ENCODE measurements at places on chromosomes 12 and 14.
A peak's percentile ranks its signal among the peaks of the same experiment; 100 is the strongest.

DNA sequence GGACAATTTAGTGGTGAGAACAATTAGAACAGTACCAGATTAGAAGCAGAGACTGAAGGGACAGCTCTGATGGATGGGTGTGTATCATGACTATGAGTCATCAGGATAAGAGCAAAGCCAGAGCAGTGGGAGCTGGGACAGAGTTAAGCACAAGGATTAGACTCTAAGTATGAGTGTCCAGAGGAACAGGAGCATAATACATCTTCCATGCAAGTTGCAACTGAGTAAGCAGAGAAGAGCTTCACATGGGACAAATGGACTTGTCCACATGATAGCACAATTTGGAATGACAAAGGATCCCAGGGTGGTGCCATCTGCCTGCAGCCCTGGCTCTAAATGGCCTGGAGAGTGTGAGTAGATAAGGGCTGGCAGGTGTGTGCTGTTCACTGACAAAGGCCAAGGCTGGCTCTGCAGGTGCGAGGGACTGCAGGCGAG lies 226.4 kb upstream of the CAND1 start:
- DNase-seq = no peak

GRCh38 chr14:35374263-35374712 lies 30.3 kb downstream of the NFKBIA start:
- peak; percentile 33 for DNase-seq

- DNase-seq = no peak
Observed at GRCh38 chr14:97878206-97878605, 1081.0 kb downstream of the VRK1 start.

- no peak for DNase-seq
Observed at GRCh38 chr14:102789349-102789748, 12.1 kb downstream of the TRAF3 start.
